ENCODE measurements at places on chromosomes 11 and 22. TPM values are rescaled to one million over a fixed set of nuclear protein-coding genes. Genes with fewer than 3 reads are reported as not detected.
A peak's percentile ranks its signal among the peaks of the same experiment; 100 is the strongest.

GPHA2 gene
- polyA plus RNA-seq: not detected

CTSW gene
- polyA plus RNA-seq: 0.21 TPM

ST14 gene
- not detected for polyA plus RNA-seq

APLNR gene
- polyA plus RNA-seq: not detected

UCP3 gene
- 0.77 TPM for polyA plus RNA-seq

MMP7 gene
- not detected for polyA plus RNA-seq

MISFA gene
- 0.77 TPM for polyA plus RNA-seq

TCN1 gene
- not detected for polyA plus RNA-seq

POU2F3 gene
- 0.06 TPM for polyA plus RNA-seq

APOL5 gene
- polyA plus RNA-seq: not detected

TMPRSS4 gene
- polyA plus RNA-seq: not detected

OR5AR1 gene
- not detected for polyA plus RNA-seq

ADORA2A gene
- polyA plus RNA-seq: 0.97 TPM

HMOX1 gene
- 71.2 TPM for polyA plus RNA-seq

HEPACAM gene
- not detected for polyA plus RNA-seq

CARD10 gene
- polyA plus RNA-seq: 2.3 TPM

C11orf24 gene
- 64.3 TPM for polyA plus RNA-seq

RASSF10 gene
- not detected for polyA plus RNA-seq

DNA sequence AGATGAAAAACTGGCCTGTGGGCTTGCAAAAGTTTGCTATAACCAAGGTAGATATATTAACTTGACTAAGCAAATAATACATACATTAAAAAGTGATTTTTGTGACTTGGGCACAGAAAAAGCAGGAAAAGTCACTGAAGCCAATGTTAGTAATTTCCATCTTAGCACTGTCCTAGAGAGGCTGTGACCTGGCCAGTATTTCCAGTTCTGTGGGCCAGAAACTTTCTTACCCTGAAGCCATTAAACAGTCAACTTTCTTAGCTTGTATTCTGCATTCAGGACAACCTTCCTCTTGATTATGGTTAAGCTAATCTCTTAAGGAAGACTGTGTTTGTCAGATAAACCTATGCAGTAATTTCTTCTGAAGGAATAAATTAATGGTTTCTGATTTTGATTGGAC, 22.3 kb upstream of the SLC36A4 start:
- DNase-seq: no peak

- no peak for DNase-seq
Observed at GRCh38 chr22:30192427-30192826, 54.1 kb downstream of the LIF start.

GRCh38 chr22:48742556-48743343, 1084.9 kb downstream of the BRD1 start:
- DNase-seq: no peak

GRCh38 chr22:39746600-39747262, 146.8 kb downstream of the ENTHD1 start:
- DNase-seq: no peak

- no peak for DNase-seq
Observed at GRCh38 chr11:1762537-1763302, 1.0 kb downstream of the CTSD start.

DNA sequence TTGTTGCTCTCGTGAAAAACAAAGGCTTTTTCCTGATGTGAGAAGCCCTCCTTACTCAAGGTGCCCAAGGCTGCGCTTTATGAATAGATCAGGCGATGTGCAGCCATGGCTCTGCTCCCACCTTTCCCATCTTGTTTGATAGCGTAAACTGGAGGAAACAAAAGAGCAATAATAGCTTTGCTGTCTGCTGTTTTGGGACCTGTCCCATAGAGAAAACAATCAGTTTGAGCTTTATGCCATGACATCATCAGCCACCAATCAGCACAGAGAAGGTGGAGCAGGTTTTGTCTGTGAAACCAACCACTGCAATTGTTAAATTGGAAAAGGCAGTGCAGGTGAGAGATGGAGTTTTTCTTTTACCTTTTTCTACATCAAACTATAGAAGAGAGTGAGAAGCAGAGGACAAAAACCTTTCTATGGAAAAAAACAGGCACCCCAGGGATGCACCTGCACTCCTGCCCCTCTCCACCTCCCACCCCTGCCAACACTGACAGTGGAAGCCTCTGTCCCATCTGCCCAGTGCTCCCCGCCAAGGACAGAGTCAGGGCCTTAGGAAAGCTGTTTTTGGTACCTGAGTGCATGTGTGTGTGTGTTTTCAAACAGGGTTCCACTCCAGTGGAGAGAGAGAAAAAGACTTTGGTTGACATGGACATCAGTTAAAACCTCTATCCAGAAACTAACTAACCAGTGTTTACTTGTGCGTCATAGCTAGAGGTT, 80.7 kb downstream of the MICAL3 start:
- no peak for DNase-seq

DNA sequence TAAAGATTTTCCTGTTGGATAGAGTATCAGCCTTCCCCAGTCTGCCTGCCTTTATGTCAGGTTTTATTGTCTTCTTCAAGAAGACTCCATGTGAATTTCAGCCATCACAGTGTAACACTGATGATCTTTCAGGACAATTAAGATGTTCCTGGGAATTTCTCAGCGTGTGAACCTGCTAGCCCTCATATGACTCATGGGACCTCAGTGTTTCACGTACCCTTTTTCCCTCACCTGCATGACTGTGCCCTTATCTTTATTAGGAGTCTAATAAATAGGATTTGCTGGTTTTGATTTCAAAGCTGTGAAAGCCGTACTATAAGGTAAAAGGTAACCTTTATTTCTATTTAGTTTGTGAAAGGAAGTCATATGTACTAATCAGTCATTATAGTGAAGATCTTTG, 81.7 kb upstream of the MYO18B start:
- DNase-seq: no peak

- DNase-seq: no peak
Observed at GRCh38 chr11:45085646-45086501, 60.6 kb upstream of the PRDM11 start.

- no peak for DNase-seq
Observed at GRCh38 chr11:113112307-113112706, 151.1 kb downstream of the NCAM1 start.

DNA sequence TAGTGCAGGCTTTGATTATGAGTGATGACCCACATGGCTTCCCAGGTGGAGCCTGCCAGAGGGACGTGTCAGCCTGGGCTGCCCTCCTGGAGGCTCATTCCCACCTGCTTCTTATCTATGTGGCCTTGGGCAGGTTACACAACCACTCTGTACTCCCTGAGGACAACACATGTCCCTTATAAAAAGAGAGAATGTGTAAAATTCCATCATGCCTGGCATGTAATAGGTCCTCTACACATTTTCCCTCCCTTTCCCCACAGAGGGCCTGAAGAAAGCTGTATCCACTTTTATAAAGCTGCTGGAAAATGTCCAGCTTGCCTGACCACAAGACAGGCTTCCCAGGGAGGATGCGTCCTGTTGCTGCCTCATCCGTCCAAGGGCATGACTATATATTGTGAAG, 55.0 kb upstream of the VSTM5 start:
- DNase-seq: peak; percentile 62

DNA sequence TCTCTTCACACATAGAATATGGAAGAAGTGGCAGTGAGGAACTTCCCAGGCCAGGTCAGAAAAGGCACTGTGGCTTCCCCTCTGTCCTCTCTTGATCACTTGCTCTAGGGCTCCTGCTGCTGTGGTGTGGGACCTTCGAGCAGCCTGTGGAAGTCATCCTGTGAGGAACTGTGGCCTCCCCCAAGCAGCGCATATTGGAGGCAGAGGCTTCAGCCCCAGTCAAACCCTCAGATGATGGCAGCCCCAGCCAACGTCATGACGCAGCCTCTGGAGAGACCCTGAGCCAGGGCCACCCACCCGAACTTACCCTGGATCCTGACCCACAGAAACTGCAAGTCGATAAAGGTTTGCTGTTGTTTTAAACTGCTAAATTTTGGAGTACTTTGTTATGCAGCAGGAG, 444.9 kb downstream of the TBC1D22A start:
- DNase-seq: no peak

- no peak for DNase-seq
Observed at GRCh38 chr22:20741634-20742581, 32.0 kb upstream of the SERPIND1 start.

GRCh38 chr22:47259990-47260389, 497.5 kb downstream of the TBC1D22A start:
- DNase-seq: no peak

DNA sequence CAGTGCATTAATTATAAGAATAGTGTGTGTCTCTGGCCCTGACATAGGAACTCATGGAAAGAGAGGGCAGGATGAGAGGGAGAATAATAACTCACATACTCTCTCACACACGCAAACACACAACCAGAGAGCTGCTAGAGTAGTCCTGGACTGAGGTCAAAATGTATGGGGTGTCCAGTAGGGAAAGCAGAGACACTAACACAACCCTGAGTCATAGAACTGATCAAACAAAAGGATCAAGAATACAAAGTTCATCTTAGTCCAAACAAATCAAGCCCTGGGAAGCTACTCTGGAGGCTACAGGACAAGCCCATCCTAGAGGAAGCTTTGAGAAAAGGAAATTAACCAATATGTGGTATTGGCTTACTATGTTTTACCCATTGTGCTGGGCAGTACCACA, 178.5 kb upstream of the GUCY1A2 start:
- no peak for DNase-seq

DNA sequence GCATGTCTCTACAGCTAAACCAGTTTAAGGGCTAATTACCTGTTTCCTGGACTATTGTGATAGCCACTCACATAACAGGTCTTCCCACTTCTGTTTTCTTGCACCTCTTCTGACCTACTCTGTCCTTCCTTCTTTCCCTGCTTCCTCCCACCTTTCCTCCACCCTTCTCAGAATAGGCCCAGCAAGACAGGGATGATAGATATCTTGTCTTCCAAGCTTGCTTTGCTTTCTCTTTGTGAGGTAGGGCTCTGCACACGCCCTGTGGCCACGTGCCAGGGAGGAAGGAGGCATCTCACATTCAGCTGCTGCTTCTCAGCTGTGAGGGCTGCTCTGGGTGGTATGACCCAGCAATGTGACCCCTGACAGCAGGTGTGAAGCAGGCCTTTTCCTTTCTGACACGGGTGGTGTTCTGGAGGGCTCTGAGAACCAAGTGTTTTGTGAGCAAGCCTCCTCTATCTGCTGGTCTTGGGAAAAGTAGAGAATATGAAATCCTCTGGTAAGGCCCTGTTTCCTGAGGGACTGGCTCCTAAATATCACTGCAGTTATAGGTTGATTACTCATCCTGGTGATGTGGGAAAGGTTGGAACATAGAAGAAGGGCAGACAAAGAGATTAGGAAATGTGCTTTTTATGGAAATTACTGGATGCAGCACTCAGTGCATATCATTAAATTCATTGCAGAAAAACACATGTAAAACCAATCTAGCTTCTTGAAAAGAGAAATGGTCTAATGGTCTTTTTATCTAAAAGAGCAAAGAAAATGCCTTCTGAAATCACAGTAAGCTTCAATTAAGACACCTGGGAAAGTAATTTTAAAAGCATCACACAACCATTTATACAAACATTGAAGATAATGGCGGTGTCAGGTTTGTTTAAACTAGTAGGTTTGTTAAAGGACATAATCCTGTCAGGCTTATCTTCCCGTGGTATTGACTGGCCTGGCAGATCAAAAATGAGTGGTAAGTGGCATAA, 8.5 kb downstream of the AMOTL1 start:
- DNase-seq: no peak

GRCh38 chr22:37160027-37160426, 10.3 kb upstream of the IL2RB start:
- DNase-seq: no peak

GRCh38 chr11:27291954-27292636, 70.9 kb downstream of the CCDC34 start:
- DNase-seq: no peak

GRCh38 chr11:43212279-43212678, 99.5 kb upstream of the API5 start:
- no peak for DNase-seq

DNA sequence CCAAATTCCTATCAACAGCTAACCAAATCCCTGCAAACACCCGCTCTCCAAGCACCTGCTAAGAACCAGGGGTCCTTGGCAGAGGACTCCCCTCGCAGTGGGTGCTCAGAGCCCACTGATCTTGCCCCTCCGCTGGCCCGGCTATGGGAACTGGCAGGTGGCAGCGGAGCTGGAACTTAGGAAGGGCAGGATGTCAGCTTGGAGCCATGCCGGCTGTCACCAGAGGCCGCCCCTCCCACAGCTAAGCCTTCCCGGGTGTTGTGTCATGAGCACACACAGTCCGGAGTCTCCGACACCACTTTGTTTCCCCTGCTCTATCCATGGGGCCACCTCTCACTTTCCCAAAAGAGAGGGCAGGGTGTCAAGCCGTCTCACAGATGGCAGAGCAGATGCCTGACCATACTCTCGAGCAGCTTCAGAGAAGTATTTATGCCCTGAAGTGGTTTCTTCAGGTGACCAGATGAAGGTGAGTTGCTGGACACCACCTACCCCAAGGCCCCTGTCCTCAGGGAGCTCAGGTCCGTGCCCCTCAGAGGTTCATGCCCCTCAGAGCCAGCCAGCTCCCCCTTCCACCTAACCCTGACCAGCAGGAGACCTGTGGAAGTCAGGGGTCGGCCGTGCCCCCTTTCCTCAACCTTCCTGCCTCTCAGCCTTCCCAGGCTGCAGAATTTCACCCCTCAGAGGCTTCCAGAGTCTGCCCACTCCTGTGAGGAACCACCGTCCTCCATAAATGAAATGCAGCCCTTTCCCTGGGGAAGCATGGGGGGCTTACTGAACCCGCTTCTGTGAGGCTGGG, 545.7 kb upstream of the B3GAT1 start:
- no peak for DNase-seq

DNA sequence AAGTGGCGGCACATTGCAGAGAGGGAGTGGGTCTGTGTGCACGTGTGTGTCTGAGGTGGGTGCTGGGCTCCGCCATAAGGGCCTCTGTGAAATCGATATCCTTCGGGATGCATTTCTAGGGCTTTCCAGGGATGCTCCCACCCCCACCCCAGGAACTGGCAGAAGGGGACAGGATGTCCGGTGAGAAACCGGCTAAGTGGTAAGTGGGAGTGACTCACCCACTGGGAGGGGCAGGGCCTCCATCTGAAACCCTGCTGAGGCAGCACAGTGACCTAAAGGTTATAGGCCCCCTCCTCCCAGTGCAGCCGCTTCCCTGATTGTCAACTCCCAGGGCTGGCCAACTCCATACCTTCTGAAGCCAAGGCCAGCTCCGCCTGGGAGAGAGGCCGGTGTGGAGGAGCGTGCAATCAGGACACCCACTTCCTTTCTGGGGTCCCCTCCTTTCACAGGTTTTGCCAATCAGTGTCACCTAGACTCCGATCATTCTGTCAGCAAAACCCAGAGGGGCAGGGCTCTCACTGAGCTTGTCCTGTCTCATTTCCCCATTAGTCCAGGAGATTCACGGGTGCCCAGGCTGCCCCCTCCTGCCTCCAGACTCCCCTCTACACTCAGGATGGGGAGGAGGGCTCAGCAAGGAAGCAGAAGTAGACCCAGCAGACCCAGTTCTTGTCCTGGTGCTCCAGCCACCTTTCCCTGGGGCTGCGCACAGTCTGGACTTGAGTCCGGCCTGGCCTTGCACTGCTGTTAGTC, 44.5 kb downstream of the NECTIN1 start:
- no peak for DNase-seq

- DNase-seq: no peak
Observed at GRCh38 chr11:122144752-122145151, 28.7 kb upstream of the BLID start.

- peak; percentile 46 for DNase-seq
Observed at GRCh38 chr22:29040385-29041275, 21.0 kb downstream of the C22orf31 start.
